Activated CD4-positive, alpha-beta T cell treated with anti-CD3 and anti-CD28 coated beads, Interleukin-2, amount 10 ng/mL, durations not matched to agents 24 days and 14 days (primary cell): ENCODE measurements at places on chromosomes 13 and 19. TPM values are rescaled to one million over a fixed set of nuclear protein-coding genes. Genes with fewer than 3 reads are reported as not detected.

Gene PPM1N
- 1.3 and 1.9 TPM in 2 replicates for total RNA-seq

Gene PSG3
- total RNA-seq: not detected in 2 replicates

Gene ZNF560
- total RNA-seq: not detected in 2 replicates

Gene PDE4C
- 0.14 and 0.37 TPM in 2 replicates for total RNA-seq

Gene BRSK1
- 5.9 and 7.9 TPM in 2 replicates for total RNA-seq

DNA sequence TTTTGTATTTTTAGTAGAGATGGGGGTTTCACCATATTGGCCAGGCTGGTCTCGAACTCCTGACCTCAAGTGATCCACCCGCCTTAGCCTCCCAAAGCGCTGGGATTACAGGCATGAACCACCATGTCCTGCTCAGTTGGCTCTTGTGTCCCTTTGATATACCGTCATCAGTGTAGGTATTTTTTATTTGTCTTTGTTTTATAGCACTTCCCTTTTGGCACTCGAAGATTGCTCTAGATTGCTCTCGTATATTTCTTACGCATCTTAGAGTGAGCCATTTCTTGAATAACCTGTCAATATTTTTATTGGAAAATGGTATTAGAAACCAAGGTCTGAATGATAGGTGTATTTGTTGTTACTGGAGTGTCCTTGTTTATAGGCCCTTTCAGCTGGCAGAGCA lies 9.4 kb downstream of the SETDB2 start:
- no peak for DNase-seq

- no peak for DNase-seq
These were observed 16.8 kb downstream of the FCGBP start for GRCh38 chr19:39917561-39918182.

DNA sequence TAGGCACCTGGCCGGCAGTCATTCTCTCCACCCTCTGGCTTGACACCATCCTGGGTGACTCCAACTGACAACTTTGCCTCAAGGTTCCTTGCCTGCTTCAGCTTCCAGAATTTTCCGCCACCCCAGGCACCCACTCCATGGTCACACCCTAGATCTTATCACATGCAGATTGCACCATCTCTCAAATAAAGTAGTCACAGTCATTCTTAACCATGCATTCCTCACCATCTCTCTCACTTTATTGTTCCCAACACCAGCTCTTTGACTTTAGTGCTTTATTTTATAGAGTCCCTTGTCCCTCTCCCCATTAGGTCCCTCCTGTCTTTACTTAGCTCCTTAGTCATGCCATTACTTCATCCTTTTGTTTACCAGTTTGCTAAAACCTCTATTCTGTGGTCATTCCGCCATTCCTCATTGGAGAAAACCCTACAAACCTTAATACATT lies 351.7 kb downstream of the SPRY2 start:
- DNase-seq: peak; percentile 33

DNA sequence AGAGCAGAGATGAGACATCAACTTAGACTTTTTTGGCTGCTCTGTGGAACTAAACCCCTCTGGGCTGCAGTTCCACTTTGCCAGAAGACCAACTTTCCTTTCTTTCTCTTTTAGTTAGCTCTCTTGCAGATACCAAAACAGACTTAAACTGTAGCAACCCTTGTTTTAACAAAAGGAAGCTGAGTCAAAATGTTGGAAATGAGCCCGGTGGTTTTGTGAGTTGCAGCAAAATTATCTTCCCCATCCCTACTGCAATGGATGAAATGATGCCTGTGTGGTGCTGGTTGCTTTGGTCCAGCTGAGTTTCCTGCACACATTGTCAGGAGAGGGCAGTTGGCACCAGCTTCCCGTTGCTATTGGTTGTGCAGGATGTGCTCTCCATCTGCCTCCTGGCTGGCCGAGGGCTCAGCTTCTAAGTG lies 115.3 kb downstream of the LRCH1 start:
- DNase-seq: peak; percentile 77

GRCh38 chr13:70107125-70107497 lies 515 bp upstream of the ATXN8OS start:
- no peak for DNase-seq

DNA sequence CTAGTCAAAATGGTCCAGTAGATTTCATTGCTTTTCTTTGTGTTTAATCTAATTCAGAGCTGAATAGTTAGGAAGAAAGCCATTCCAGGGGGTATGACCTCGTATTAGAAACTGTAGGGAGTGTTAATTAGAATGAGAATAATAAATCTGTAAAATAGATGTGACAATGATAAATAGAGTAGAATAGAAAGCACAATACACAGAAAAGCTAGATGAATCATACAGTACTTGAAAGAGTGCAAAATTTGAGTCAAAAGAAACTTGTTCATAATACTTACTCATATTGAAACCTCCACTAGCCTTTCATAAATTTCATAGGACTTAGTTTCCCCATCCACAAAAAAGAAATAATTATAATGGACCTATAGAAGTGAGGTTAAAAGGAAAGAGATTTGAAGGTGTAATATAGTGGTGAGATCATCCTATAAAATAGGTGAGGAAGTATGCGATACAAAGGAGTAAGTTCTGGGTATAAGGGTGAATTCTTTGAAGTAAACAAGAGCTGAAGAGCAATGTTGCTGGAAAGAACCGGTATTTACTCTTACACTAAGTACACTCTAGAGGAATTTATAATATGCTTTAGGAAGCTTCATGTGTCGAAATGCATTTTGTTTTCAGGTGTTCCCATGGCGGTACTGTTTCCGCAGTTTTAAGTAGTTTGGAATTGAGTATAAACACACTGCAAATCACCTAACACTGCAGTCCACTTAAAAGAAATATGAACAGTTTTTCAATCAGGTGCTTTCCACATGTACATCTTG lies 21.9 kb downstream of the PCDH17 start:
- DNase-seq: no peak

DNA sequence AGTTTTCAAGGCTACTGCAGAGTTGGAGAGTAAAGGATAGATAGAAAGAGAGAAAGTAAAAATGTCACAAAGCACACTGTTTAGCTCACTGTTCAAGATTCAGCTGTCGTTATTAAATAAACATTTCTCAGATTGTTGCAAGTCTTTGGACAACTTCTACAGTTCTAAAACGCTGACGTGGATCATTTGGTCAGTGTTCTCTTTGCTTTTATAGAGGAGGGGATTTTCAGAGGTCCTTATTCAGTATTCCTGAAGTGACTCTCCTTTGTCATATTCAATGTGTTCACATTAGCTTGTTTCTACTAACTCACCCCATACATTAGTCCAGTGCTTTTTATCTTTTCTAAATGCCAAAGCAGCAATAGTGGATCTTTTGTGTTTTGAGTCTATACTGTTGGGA lies 154.7 kb upstream of the ARGLU1 start:
- DNase-seq: no peak

GRCh38 chr19:54333586-54334298 lies 5.2 kb downstream of the LILRA4 start:
- DNase-seq: no peak

- no peak for DNase-seq
These were observed 116.5 kb downstream of the NUFIP1 start for GRCh38 chr13:44872751-44873150.

GRCh38 chr13:73938372-73939070 lies 195.7 kb downstream of the KLF12 start:
- DNase-seq: no peak

DNA sequence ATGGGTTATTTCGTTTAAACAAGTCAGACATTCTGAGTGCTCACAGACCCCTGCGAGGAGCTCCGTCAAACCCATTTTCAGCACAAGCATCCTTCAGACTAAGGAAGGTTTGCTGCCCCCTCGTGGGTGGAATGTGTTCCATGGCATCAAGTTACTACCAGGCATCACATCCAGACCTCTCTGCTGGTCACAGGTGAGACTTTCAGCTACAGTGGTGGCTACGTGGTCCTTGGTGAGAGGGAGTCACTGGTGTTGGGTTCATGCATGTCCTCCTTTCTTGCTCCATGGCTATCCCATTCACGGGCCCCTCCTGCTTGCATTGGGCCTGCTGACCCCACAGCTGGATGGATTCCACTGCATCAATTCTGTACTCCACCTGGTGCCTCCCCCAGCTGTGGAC lies 9.1 kb upstream of the LILRB5 start:
- DNase-seq: peak; percentile 88

DNA sequence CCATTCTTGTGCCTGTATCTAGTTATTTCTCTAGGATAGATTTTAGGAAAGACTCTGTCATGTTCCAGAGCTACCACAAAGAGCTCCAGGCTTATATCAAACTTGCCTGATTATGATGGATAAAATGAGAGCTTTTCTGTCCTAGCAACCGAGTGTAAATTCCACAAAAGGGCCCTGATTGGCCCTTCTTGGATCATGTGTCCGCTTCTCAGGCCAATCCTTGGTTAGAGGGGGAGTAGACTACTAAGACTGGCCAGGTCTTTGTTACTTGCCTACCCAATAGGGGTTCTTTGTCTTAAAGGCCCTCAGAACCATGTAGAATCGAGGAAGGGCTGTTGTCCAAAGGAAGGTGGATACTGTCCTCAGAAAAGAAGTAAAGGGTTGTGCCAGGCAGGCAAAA lies 2.4 kb downstream of the DHX34 start:
- DNase-seq: peak; percentile 62

DNA sequence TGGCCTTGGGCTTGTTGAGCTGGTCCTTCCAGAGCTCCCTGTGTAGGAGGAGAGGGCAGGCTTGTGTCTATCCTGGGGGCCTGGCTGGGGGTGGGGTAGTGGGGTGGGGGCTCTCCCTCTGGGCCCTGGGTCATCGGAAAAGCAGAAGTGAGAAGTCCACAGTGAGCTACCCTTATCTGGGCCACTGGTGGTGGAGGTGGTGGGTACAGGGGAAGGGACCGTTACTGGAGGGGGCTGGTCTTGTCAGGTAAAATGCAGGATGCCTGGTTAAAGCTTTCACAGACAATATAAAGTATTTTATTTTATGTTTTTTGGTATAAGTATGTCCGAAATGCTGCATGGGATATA lies 342 bp upstream of the SIGLEC10 start:
- no peak for DNase-seq

- DNase-seq: no peak
These were observed 767.6 kb upstream of the SLITRK1 start for GRCh38 chr13:84649853-84650252.

- no peak for DNase-seq
These were observed 7.3 kb downstream of the PLPPR3 start for GRCh38 chr19:814152-815078.

DNA sequence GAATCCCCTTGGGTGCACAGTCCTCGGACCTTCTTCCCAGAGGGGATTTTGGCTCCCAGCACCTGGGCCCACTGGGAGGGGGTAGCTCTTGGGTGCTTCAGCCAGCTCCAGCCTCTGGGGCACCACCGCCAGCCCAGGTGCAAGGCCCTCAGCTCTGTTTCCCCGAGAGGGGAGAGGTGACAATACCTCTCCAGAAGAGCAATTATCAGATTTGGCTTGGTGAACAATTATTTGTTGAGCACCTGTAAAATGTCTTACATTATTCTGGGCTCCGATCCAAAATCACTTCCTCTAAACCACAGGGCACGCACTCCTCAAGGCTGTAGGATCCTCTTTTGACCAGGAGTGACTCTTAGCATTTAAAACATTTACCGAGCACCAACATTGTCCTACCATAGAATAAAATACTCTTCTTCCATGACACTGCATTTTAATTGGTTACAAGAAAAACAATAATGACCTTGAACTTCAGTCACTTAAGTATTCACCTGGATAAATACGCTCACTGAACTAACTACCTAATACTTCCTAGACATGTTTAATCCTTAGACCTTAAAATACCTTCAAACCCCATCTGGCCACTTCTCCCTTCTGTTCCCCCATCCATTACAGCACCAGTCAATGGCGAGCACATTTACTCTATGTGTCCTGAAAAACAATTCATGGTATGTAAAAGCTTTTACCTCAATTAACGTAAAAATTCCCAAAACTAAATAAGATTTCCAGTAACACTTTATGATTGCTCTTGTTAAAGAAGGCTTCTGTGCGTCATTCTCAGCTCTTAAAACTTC lies 54.8 kb downstream of the ABCC4 start:
- DNase-seq: no peak

DNA sequence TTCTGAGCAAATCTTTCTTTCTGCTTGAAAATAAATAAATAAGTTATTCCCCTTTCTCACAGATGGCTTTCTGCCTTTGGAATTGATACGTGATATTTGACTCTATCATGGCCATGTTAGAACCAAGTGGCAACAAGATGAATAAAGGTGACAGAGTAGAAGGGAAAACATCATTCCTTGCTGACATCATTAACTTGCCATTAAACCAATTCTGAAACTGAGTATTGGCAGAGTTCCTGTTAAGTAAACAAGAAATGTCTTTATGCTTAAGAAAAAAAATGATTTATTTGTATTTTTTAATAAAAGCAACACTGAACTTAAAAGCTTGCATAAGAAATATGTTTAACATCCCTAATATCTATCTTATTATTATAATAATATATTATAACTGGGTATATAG lies 828.1 kb downstream of the PCDH9 start:
- no peak for DNase-seq

DNA sequence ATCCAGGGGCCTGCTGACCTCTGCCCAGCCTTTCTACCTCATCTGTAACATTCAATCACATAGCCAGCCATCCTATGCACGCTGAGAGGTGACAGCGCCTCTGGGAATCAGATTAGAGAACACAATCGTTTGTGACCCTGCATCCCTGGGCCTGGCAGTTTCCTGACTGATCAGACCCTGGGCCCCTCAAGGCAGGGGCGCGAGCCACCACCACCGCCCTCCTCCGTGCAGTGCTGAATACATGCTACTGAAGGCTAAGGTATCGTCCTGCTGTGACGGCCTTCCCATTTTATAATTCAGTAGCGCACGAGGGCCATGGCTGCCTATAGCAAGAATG lies 1.3 kb downstream of the TMTC4 start:
- DNase-seq: no peak

DNA sequence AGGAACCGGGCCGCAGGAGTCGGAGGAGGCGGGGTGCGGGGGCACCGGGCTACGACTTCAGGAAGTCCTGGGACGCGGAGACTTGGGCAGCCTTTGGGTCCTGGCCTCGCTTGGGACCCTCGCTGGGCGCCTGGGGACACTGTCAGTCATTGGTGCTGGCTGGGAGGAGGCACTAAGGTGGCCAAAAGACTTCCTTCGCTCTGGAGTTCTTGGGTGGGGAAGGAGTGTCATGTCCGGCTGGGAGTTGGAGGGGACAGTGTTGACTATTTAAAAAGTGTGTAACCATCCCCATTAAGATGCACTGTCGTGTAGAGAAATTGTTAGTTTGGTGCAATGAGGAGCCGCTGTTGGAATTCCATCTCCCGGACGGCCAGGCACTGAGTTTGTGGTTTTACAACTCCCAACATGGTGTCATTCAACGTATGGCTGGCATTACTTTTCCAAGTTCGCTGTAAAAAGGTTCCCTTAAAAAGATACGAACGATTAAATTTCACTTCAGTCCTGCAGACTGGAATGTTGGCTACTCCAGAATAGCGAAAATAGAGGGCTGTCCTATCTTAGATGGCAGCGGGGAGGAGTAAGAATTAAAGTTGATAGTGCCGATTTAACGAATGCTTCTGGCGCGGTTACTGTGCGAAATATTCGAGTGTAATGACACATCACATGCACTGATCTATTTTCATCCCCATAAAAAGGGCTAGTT lies 776 bp downstream of the DNAJC3 start:
- DNase-seq: no peak

GRCh38 chr13:31046711-31047279 lies 114.3 kb downstream of the TEX26 start:
- no peak for DNase-seq
